ENCODE measurements at places on chromosomes 4 and X.
A peak's percentile ranks its signal among the peaks of the same experiment; 100 is the strongest.

- DNase-seq: no peak
Observed at GRCh38 chr4:41600243-41600912, 62.4 kb downstream of the LIMCH1 start.

GRCh38 chr4:40309250-40309774 lies 25.8 kb upstream of the CHRNA9 start:
- DNase-seq: peak; percentile 78

DNA sequence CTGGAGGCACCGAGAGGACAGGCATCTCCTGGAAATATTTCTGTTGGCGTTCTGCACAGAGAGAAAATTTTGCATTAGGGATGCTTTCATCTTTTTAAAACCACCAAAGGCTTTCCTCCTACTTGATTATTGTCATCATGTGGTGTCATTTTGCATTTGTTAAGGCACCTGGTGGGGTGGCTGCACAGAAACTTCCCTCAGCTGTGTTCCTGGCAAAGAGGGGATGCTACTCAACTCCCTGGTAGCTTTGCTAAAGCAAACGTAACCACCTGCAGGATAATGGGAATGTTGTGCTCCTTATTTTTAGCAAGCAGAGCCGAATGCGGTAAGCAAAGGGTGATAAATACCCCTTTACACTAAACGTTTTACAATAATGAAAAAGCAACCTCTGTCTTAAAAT lies 229.8 kb downstream of the STIM2 start:
- DNase-seq: no peak

GRCh38 chrX:124476562-124476961 lies 130.2 kb downstream of the SH2D1A start:
- no peak for DNase-seq

DNA sequence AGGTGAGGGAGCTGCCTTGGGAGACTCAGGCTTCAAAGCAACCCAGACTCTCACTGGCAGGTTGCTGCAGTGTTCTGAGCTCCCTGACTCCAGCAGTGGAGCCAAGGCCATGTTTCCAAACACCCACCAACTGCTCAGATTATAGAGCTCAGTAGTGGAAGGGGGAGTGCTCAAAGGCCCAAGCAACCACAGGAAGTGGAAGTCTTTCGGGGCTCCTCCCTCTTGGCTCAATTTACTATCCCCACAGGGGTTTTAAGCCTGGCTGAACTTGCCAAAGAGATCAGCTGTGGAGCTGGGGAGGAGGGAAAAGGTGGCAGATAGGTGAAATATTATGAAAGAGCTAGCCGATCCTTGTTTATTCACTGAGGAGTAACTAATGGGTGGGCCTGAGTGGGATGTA lies 82.5 kb downstream of the HPRT1 start:
- no peak for DNase-seq

- no peak for DNase-seq
Observed at GRCh38 chr4:8195431-8195830, 3.7 kb upstream of the SH3TC1 start.

DNA sequence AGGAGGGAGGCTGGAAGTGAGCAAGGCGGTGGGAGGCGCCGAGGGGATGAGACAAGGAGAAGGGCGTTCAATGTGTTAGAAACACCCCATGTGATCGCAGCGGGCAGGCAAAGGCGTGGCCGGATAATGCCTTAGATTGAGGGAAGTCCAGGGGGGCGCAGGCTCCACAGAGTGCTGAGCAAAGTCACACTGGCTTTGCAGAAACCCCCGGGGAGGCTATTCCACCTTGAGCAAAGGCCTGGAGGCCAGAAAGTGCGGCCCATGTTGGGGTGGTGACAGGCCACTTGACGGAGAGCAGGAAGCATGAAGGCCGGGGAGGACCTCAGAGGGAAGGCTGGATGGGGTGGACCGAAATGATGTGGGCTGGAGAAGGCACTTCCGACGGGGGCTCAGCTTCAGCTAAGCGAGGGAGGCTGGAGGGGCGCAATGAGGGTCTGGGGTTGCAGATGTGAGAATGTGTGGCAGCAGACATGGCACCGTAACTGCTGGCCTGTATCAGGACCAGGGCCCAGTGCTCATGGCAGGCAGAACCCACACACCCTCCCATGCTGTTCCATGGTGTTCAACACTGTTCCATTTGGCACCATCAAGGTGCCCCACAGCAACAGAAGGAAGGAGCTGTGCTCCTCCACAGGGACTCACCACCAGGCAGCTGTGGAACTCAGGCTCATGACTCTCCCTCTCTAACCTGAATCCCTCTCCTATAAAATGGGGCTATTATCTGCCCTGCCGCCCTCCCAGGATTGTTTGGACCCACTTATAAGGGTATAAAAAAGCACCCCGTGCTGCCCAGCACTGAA lies 50.3 kb downstream of the HMX1 start:
- DNase-seq: no peak

DNA sequence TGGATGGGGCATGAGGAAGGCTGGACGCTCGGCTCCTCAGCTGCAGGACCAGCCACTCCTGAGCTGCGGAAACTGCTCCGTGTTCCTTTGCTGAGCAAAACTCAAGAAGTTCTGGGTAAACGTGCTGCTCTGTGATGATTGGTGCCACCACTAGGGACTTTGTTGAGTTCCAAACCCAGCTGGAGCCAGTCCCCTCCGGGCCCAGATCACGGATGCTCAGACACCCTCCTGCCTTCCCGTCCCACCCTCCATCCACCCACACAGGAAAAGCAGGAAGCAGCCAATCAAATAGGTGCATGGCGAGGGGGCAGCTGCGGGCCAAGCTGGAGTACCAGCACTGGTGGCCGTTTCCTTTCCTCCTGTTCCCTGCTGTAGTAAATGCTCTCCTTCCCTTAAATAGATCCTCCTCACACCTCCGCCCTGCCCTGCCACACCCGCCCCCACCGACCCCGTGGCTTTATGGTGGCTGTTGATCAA lies 68.0 kb downstream of the ADRA2C start:
- no peak for DNase-seq

GRCh38 chrX:18974993-18975392 lies 8.9 kb downstream of the PHKA2 start:
- DNase-seq: no peak

DNA sequence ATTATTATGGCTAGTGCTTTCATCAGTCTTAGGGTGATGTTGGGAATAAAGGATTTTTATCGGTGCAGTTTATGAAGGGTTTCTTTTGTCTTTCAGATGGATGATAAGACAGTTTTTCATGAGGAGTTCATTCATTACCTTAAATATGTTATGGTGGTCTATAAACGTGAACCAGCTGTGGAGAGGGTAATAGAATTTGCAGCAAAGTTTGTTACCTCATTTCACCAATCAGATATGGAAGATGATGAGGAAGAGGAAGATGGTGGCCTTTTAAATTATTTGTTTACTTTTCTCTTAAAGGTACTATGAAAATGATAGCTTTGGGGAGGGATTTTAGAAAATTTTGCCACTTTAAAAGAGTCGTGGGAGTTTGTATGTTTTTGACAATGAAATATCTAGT lies 1.3 kb downstream of the NCAPG start:
- no peak for DNase-seq

DNA sequence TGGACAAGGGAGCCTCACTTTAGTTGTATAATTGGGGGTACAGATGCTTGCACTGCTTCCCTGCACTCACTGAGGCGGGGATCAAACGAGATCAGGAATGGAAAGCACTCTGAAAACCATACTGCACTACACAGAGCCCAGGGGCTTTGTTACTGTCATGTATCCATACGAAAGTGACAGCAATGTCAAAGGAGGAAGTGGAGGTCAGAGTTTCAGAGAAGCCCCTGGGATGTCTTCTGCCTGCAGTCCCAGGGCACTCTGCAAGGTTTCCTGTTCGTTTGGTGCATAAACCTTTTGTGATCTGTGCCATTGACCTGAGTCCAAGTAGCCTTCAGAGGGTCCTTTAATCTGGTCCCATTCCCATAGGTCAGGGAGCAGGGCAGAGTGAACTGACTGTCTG lies 31.2 kb downstream of the RNF175 start:
- no peak for DNase-seq

- DNase-seq: no peak
Observed at GRCh38 chr4:174457468-174457867, 64.8 kb downstream of the HPGD start.

DNA sequence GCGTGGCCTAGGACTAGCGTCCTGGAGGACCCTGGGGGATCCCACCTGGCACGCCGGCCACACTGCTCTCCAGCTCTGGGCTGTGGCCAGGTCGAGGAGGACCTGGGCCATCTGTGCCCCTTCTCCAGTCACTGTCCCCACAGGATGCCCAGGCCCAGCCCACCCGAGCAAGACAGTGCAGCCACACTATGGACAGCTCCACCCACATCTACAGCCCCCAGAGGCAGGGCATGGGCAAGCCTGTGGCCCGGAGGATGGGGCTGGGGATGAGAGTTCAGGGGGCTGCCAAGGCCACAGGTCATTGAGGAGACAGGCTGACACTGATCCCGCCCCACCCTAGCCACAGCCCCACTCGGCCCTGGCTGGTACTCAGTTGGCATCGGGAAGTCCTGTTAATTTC lies 30.3 kb downstream of the FAM53A start:
- no peak for DNase-seq

DNA sequence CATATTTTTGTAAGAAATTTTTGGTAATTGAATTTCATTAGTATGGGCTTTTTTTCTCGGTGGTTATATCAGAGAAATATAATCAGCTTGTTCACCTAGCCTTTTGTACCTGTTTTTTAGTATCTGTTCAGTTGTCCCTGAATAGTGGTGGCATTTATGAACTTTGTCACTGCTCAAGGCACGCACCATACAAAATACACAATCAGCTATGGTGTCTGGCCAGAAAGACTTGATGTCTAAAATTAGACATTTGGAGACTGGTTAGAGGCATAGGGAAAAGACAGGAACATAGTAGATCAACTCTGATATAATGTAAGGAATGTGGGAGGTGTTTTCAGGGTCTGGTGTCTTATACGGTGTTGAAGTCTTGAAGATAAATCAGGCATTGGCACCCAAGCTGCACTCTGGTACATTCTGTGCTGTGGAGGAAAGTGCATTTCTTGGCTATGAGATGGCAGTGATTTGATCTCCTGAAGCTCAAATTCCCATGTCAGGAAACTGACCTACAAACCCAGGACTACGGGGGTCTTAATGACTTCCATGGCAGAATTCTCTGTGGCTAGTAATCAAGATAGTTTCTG lies 3.6 kb downstream of the ART3 start:
- DNase-seq: no peak

DNA sequence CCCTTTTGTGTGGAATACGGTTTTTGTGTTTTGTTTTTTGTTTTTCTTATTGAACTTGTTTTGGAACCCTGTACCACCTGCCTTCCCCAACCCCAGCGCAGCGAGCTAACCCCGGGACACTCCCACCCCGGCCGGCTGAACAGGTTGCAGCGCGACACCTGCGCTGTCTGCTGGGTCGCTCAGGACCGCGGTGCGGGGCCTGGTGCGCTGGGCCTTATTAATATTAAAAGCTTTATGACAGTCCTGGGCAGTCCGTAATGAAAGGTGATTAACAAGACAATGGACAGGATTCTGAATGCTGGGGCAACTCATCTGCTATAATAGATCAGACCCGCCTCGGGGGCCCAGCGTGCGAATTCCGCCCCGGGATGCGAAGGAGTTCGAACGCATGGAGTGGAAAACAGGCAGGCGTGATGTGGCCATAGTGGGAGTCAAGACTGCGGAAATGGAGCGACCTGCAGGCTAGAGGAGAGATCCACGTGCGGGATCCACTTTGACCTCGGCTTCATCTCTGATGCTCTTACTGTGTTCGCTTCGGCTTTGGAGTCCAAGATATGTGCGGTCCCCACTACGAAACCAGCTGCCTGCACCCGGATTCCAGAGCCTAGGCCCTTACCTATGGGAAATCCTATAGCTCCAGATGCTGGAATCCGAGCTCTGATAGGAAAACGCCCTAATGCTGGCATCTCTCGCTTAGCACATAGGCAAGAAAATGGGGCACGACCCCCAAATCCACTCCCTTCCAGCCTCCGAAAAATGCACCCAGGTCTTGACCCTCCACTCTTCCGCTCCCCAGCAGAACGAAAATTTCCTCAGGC lies 69.0 kb upstream of the TMEM33 start:
- DNase-seq: no peak

DNA sequence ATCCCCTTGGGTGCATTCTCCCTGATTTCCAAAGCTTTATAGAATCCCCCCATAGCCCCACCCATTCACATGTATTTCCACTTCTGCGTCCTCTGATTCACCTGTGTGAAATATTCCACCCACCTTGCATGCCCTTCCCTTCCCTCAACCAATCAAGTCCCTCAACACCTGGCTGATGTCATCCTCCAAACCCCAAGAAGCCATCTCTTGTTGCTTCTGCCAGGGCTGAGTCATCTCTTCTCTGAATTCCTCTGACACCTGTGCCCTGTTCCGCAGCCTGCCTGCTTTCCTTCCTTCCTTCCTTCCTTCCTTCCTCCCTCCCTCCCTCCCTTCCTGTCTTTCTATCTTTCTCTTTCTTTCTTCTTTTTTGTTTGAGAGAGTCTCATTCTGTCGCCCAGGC lies 9.9 kb downstream of the CRMP1 start:
- no peak for DNase-seq

GRCh38 chrX:154738011-154738738 lies 12.7 kb downstream of the GAB3 start:
- no peak for DNase-seq

GRCh38 chrX:97797076-97797475 lies 913.4 kb downstream of the RPA4 start:
- no peak for DNase-seq

DNA sequence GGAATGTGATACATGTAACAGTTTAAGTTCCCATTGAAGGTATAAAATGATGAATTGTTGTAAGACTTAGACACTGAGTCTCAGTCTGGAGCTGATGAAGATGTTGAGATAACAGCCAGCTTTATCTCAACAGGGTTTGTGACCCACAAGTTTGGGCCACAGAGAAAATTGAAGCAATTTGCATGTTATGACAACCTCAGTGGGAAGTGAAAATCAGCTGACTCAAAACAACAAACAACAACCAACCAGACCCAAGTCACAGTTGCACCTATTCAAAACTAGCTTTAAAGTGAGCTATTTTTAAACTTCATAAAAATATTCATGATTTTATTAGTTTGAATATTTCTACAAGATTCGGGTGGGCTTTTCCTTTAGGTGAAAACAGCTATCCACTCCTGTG lies 8.0 kb downstream of the SFRP2 start:
- no peak for DNase-seq

- no peak for DNase-seq
Observed at GRCh38 chr4:56147371-56147770, 198.6 kb downstream of the CEP135 start.

DNA sequence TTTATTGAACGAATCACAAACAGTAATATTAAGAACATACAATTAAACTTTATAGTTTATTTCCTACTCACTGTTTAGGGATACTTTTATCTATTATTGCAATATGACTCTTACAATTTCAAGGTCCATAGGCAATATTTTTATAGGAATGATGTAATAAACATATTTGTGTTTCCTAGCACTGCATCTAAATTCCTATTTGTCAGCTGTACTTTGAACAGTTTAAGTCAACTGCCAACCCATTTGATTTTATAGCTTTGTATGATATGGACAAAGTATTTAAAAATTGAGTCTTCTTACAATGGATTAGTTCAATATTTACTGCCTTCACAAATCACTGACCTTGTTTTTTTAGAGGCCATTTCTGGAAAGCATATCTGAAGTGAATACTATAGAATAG lies 199.3 kb downstream of the PCDH7 start:
- DNase-seq: no peak

- no peak for DNase-seq
Observed at GRCh38 chr4:138861135-138861534, 154.4 kb upstream of the NOCT start.
